Thyroid gland (tissue), 4 donors: ENCODE measurements at places on chromosomes 7 and 10.
A peak's percentile ranks its signal among the peaks of the same experiment; 100 is the strongest.

- DNase-seq: no peak
Measured at GRCh38 chr7:46486256-46487206, 565.5 kb upstream of the IGFBP3 start.

- no peak for DNase-seq
Measured at GRCh38 chr10:113142601-113143362, 192.7 kb downstream of the TCF7L2 start.

DNA sequence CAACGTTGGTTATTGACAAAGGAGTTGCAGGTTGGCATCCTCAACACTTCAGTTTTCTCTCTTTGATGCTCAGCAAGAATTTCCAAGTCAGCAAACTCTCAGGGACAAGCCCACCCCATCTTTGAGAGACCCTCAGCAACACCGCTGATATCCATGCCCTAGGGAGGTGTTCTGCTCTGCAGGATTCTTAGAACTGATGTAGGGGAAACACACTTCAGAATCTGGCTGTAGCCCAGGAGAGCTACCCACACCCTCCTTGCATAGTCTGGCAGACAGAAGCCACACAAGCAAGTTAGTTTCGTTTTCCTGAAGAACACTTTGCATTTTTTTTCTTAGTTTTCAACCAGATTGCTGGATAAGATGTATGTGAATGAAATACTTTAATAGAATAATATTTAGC lies 822 bp downstream of the SAMD9L start:
- peak; percentile 59 for DNase-seq

DNA sequence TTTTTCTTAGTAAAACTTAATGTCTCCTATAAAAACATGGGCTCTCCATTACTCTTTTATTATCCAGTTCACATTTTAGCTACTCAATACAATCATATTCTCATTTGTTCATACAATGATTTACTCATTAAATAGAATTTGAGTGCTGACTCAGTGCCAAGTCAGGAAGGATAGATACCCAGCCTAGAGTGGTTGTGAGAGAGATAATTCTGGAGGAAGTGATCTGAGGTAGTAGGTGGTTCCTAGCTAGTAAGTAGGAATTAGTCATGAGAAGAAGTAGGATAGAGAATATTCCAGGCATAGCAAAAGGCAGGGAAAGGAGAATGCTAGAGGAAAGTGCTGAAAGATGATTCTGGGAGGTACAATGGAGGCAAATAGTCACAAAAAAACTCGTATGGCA lies 133.5 kb upstream of the MBL2 start:
- DNase-seq: no peak

DNA sequence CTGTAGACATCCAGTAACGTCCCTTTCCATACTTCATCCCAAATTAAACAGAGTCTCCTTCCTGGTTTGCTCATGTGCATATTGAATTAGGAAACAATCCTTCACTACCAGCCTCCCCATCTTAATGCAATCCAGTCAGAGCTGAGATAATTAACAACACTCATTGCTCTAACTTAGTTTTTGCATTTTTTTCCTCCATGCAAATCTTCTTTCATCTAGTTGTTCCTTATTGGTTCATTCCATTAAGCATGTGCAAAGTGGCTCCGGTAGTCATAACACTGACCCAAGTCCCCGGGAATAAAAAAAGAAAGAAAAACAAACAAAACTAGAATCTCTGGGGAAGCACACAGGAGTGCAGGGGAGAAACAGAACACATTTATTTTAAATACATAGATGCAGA lies 1176.1 kb downstream of the GATA3 start:
- DNase-seq: no peak

GRCh38 chr10:93369588-93370164 lies 112.5 kb downstream of the MYOF start:
- DNase-seq: no peak

DNA sequence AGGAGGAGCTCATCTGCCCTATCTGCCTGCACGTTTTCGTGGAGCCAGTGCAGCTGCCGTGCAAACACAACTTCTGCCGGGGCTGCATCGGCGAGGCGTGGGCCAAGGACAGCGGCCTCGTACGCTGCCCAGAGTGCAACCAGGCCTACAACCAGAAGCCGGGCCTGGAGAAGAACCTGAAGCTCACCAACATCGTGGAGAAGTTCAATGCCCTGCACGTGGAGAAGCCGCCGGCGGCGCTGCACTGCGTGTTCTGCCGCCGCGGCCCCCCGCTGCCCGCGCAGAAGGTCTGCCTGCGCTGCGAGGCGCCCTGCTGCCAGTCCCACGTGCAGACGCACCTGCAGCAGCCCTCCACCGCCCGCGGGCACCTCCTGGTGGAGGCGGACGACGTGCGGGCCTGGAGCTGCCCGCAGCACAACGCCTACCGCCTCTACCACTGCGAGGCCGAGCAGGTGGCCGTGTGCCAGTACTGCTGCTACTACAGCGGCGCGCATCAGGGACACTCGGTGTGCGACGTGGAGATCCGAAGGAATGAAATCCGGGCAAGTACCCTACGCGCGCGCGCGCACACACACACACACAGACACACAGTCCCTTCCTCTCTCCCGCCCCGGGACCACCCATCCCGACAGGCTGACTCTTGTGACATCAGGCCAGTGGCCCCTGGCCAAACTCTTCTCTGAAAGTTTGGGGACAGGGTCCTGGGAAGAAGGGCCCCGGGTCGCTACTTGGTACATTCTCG lies 538 bp downstream of the TRIM8 start:
- peak; percentile 90 for DNase-seq

GRCh38 chr10:80504158-80504811 lies 33.4 kb upstream of the SH2D4B start:
- DNase-seq: peak; percentile 59

DNA sequence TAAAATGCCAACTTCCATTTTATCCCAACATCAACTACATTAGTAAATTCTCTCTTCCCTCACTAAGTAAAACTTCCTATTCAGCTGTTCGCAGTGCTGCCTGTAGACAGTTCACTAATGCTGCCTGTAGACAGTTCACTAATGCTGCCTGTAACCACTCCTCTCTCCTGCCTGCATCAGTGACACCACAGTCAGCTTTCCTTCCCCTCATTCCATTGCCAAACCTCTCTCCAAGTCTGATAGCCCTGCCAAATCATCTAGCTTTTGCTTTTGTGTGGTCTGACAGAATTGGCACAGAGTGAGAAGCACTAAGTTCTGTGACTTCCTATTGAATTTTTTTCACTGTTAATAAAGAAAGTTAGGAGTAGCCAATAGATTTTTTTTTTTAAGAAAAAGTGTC lies 43.0 kb upstream of the MACC1 start:
- no peak for DNase-seq

DNA sequence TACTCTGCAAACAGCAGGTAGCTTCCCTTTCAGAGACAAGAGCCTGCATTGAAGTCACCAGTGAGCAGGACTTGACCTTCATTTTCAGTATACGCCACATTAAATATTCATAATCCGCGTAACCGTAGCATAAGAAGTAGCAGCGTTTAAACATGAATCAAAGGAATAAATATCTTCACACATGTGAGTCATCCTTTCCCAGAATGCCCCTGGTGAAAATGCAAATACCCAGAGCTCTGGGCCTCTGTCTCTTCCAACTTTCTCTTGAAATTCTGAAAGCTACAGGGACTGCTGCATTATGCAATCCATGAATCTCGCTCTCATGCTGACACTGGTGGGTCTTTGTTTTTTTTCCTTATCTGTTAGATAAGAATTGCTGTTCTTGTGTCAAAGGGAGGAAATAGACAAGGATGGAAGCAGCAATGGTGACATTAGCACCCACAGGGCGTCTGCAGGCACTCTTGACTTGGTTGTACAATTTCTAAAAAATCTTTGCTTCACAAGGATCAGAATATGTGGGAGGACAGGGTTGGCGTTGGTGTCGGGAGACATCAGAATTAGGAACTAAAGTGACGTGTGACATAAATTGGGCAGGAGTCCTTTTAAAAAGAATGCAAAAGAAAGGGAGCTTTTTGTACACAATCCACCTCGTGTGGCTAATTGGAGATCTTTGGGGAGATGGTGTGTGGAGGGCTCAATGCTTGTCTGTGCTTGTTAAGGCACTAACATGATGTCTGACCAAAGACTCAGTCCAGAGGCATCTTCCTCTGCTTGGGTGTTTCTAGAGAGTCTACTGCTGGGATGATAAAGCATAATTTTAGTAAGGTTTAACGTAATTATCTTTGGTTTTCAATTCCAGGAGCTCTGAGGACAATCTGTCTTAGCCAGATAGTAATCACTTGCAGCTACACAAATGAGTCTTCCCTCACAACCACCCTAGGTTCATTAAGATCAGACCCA lies 390.3 kb downstream of the KCNMA1 start:
- no peak for DNase-seq

- DNase-seq: no peak
Measured at GRCh38 chr7:7719236-7719635, 829 bp upstream of the RPA3 start.

DNA sequence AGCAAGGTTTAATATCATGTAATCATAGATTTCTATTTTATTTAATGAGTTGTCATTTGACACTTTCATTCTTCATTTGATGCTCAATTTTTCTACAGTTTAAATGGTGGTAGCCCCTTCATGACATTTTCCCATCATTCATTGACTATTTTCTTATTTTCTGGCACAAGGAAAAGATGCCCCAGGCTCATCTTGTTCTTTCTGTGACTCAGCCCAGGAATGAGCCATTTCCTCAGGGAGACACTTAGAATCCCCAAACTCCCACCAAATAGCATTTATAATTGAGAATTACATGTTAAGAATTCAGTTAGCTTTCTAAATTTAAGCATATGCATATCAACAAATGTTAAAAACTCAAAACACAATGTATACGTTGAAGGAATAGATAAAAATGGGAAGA lies 222.3 kb downstream of the KIF20B start:
- DNase-seq: no peak

- DNase-seq: no peak
Measured at GRCh38 chr7:18572154-18572553, 76.6 kb downstream of the HDAC9 start.

- DNase-seq: no peak
Measured at GRCh38 chr7:22252936-22253536, 103.9 kb downstream of the RAPGEF5 start.

DNA sequence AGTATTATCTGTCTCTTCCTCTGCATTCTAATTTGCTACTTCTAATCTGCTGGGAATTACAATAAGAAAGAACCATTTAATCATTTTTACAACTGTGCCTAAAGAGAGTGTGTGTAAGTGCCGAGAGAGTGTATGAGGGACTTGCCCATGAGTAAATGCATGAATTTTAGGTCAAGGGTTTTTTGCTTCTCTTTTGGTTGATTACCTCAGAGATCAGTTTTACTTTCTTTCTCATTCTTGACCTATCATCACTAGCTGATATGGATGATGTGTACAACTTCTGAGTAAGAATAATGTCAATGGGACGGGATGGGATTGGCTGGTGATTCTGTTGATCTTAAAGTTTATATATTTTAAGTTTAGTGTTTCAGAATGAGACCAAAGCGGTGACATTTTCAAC lies 47.8 kb downstream of the IKZF1 start:
- DNase-seq: no peak

- no peak for DNase-seq
Measured at GRCh38 chr7:49020145-49020544, 95.8 kb downstream of the CDC14C start.

GRCh38 chr7:159119851-159120539 lies 24.7 kb downstream of the VIPR2 start:
- DNase-seq: no peak

DNA sequence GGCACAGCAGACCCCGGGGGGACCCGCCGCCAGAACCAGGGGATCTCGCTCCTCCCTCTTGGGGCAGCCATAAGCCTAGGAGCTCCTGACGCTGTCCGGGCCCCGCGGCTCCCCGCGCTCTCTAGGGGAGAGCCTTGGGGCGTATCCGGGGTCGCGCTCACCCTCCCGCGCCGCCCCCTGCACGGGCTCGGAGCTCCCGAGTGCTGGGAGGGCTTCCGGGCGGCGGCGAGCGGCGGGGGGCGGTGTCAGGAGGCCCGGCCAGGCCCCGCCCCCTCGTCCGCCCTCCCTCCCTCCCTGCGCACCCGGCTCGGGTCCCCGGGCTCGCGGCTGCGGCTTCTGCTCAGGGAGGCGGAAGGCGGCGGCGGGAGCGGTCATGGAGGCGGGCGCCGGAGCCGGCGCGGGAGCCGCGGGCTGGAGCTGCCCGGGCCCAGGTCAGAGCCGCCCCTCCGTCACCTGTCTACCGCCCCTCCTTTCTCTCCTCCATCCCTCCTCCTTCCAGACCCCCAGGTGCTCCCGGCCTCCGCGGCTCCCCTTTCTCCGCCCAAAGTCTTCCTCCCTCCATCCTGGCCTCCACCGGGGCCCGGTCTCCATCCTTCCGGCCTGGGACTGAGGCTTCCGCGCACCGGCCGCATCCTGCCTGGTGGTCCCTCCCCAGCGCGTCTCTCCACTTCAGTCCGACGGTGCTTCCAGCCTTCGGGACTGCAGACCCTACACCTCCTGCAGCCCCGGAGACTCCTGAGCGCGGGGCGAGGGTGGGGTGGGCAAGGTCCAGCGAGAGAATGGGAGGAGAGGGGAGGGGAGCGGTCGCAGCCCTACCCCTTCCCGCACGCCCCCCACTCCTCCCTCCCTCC lies at the start of gene CCDC136:
CCDC136 (plus strand) TSS at position 848 of the 851 bp plus-strand sequence. CDS start 444 bp downstream, outside the sequence.
- peak; percentile 62 for DNase-seq

GRCh38 chr7:96770758-96771157 lies 61.1 kb upstream of the SEM1 start:
- no peak for DNase-seq

DNA sequence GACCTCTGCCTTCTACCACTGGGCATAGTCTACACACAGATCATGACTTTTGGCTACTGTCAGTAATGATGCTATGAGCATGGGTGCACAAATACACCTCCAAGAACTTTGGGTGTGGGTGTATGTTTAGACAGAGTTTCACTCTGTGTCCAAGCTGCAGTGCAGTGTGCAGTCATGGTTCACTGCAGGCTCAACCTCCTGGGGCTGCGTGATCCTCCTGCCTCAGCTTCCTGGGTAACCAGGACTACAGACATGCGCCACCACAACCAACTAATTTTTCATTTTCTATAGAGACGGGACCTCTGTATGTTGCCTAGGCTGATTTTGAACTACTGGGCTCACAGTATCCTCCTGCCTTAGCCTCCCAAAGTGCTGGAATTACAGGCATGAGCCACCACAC lies 194.4 kb downstream of the NSUN6 start:
- no peak for DNase-seq

DNA sequence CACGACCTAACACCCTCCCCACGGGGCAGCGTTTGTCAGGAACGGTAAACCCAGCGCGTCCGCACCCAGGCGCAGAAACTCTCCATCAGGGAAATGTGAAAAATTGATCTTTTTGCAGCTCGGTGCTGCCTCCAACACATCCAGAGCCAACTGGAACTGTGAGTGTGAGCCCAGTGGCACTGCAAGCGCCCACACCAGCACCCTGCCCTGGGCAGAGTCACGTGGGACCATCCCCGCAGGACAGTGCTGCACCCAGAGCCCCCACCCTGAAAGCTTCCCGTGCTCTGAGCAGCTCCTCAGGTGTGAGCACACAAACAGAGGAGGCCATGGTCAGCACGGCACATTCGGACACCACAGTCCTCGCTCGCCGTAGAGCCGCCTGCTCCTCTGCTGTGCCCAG lies 330.9 kb downstream of the DNAJB6 start:
- no peak for DNase-seq

GRCh38 chr10:22686347-22686746 lies 28.0 kb downstream of the PIP4K2A start:
- DNase-seq: no peak
